ENCODE measurements at places on chromosomes 5 and 9. TPM values are rescaled to one million over a fixed set of nuclear protein-coding genes. Genes with fewer than 3 reads are reported as not detected.

NUTM2G gene
- polyA plus RNA-seq = 0.18 TPM

RMRP gene
- polyA plus RNA-seq = not detected

GLIPR2 gene
- polyA plus RNA-seq = 8.0 TPM

IER5L gene
- polyA plus RNA-seq = 20.8 TPM

SLC36A3 gene
- polyA plus RNA-seq = not detected

MYOZ3 gene
- polyA plus RNA-seq = not detected

TGFBI gene
- 0.90 TPM for polyA plus RNA-seq

FOXB2 gene
- not detected for polyA plus RNA-seq

NLN gene
- 18.7 TPM for polyA plus RNA-seq
